ENCODE measurements at places on chromosomes 4 and X.

DNA sequence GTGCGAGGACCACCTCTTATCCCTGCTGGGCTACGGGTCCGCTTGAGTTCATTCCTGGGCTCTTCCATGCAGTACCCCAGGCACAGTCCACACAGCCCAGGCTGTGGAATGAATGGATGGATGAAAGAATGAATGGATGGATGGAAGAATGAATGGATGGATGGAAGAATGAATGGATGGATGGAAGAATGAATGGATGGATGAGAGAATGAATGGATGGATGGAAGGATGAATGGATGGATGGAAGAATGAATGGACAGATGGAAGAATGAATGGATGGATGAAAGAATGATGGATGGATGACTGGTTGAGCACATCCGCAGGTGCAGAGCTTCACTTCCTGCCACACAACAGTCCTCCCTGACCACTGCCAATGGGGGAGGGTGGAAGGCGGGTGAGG is 28.2 kb downstream of the ACOX3 start:
- DNase-seq, result no peak

DNA sequence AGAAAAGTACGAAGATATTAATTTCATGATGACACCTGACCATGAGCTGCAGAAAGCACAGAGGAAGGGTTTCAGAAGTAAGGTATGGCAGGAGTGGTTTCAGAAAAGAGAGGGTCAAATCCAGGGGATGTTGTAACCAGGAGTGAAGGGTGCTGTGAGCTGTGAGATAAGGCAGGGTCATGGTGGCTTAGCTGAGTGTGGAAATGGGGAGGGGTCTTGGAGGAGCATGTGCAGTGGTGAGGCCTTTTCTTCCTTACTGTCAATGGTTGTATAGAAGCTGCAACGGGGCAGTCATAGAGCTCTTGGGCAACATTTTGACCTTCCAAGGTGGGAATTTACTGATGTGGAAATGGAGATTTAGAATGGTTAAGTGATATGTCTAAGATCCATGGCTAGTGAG is 2.5 kb downstream of the ANAPC4 start:
- DNase-seq, result no peak

DNA sequence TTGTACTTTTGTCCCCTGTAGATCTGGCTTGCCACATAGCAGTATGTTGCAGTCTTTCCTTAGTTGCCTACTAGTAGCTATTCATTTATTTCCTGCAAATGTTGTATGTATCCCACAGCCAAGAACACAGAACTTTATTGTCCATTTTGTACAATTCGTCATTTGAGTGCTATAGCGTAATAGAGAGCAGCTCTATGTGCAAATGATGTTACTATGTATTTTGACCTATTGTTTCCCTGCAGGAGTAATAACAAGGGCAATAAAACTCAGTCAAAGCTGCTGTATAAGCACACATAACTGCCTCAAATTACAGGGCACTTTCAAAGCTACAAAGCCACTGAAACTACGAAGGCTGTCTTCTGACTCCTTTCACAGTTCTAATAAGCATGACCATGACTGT is 48.1 kb downstream of the NRK start:
- DNase-seq, result no peak

GRCh38 chrX:49291615-49292337 is 11.7 kb upstream of the GAGE10 start:
- DNase-seq, result peak; percentile 11

GRCh38 chr4:147246096-147246495 is 234.8 kb upstream of the EDNRA start:
- no peak for DNase-seq

GRCh38 chrX:1807301-1807731 is 192.5 kb downstream of the ASMT start:
- peak; percentile 4 for DNase-seq

DNA sequence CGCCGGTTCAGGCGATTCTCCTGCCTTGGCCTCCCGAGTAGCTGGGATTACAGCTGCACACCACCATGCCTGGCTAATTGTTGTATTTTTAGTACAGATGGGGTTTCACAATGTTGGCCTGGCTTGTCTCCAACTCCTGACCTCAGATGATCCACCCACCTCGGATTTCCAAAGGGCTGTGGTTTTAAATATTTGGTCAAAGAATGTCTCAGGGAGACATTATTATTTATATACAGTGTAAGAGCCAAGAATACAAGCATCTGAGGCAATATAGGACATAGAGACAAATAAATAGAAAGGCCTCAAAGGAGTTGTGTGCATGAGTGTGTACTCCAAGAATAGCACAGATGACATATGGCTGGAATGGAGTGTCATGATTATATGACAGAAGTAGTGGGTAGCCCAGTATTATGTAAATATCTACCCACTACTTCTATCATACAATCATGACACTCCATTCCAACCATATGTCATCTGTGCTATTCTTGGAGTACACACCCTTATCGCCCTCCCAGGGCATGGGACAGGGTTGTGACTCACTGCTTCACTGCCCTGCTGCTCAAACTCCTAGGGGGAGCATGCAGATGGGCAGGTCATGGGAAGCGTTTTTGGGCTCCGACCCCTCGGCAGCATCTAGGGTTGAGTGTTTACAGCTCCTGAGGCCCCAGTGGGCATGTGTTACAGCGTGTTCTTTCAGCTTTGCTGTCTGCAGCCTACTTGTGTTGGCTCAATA is 1649.8 kb upstream of the PCDH10 start:
- peak; percentile 36 for DNase-seq

All from NCI-H524 treated with DMSO at 0.1 percent for 48 hours (cell line).